Cerebellar cortex (tissue), 1 donor: ENCODE measurements at places on chromosomes 7 and 10.

DNA sequence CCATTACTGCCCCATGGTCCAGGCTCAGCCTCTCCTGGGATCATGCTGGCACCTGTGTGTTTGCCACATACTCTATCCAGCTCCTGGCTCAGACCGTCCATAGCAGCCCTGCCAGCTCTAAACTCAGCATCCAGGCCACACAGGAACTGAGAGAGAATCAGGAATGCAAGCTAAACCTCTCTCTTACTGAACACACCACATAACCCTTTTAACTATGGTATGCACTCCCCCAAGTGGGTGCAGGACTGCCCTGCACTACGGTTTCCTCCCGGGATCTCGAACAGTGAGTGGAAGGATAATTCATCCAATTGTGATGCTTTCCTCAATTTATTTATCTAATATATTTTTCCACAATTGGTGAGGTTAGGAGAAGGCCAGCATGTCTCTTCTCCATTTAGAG lies 17.1 kb upstream of the ZNF800 start:
- no peak for DNase-seq

- DNase-seq = no peak
These were observed 224.4 kb upstream of the GALNT17 start for GRCh38 chr7:70907259-70908247.

DNA sequence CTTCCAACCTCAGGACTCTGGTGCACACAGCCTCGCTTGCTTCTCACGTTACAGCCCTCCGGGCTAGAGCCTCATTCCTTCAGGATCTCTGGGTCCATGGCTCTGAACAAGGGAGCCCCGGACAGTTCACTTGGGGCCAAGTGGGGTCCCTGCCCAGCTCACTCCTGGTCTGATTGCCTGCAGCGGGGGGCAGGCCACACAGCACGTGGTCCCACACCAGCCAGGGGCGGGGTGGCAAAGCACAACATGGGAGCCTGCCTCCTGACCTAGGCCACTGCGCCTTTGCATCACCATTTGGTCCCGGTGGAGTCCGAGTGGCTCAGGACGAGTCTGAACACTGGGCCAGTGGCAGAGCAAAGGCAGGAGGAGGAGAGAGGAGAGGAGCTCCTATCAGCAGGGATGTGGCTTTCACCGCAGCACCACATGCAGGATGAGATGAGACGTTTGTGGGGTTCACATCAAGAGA lies 13.4 kb upstream of the CRYGN start:
- no peak for DNase-seq

DNA sequence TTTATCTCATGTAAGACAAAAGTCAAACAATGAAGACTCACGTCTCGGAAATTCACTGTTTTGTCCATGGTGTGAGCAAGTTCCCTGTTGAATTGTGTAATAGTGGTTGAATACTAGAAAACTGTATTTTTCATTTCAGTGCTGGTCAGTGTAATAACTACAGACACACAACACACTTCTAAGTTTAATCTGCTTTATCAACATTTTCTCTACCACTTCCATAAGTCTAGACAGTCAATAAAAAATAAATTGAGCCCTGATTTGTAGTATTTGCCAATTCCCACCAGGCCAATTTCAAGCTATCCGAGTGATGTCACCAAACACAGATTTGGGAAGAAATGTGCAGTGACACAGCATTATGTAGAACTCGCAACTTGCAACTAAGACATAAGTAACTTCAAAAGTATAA lies 81.9 kb downstream of the GPR141 start:
- DNase-seq = no peak

- DNase-seq = no peak
These were observed 16.2 kb downstream of the TMEM72 start for GRCh38 chr10:44927352-44927751.

DNA sequence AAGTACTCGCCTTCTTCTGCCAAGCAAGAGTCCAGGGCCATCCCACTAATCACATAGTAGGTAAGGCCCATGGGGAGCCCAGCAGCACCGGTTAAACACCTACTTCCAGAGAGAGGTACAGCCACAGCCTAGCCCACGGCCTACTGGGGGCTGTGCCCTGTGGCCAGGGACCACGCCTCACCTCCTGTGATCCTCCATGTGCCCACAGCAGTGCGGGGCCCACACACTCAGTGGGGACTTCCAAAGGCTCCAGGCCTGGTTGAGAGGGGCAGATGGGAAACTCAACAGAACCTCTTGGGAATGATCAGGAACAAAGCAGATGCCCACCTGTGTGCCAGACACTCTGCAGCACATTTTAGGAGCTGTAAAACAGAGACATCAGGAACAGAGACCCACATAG lies 19.7 kb downstream of the AFAP1L2 start:
- DNase-seq = no peak

GRCh38 chr7:19749658-19750057 lies 23.8 kb downstream of the TMEM196 start:
- no peak for DNase-seq

DNA sequence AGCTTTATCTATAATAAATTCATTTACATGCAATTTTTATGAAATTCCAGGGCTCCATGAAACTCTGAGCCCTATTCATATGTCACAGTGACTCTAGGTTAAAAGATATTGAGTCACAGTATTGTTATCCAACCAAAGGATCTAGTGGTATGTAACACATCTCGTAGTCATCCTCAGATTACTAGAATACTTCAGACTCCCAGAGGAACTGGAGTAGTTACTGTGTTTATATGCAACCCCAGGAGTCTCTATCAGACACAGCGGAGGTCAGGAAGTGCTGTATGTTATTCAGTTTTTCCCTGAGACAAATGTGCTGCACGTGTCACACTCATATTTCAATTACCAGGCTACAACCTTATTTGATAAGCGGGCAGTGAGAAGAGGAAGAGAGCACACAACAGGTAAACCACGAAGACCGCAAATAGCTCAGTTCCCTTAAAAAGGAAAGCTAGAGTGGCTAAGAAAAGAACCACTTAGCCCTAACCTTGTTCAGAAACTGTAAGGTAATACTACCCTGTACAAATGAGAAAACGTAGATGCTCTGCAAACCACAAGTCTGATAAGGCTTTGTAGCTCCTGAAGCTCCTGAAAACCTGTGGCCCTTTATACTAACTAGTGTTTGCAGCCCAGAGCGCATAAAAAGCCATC lies 114.0 kb upstream of the CNTNAP2 start:
- DNase-seq = no peak

GRCh38 chr10:73886661-73887293 lies 12.4 kb upstream of the CAMK2G start:
- peak; percentile 46 for DNase-seq

GRCh38 chr7:11450281-11450680 lies 381.7 kb downstream of the THSD7A start:
- DNase-seq = no peak

DNA sequence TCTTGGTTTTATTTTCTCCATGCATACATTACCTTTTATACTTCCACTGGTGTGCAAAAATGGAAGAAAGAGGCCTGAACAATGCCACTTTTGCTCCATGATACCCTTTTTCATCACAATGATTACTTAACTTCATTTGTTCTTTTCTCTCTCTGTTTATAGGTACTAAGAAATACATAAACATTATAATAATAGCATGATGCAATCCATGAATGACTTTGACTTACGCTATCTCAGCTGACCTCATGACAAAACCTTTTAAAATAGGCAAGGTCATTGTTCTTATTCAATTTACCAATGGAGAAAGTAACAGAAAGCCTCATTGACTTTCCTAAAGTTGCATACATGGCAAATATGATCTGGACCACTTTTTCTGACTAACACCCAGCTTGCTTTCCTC lies 105.1 kb upstream of the ZEB1 start:
- DNase-seq = no peak

- peak; percentile 19 for DNase-seq
These were observed 66.6 kb upstream of the SYPL1 start for GRCh38 chr7:106178593-106179134.

DNA sequence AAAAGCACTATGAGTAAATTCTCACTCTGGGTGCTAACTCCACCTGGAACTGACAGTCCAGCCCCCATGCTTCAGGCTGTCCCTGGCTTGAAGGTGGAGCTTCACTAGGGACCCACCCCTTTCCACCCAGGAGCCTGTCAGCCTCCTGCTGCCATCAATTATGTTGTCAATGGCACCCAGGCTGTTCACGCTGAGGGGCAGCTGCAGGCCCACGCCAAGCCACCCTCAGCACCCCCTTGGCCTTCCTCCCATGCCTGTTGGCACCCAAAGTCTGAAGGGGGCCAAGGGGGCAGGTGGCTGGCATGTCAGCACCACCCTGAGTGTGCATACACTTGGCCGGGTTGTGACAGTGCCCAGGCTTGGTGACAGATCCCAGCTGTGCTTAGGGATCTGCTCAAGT lies 149.3 kb downstream of the NXPH1 start:
- DNase-seq = no peak

GRCh38 chr7:80548840-80549530 lies 37.1 kb upstream of the GNAT3 start:
- no peak for DNase-seq

DNA sequence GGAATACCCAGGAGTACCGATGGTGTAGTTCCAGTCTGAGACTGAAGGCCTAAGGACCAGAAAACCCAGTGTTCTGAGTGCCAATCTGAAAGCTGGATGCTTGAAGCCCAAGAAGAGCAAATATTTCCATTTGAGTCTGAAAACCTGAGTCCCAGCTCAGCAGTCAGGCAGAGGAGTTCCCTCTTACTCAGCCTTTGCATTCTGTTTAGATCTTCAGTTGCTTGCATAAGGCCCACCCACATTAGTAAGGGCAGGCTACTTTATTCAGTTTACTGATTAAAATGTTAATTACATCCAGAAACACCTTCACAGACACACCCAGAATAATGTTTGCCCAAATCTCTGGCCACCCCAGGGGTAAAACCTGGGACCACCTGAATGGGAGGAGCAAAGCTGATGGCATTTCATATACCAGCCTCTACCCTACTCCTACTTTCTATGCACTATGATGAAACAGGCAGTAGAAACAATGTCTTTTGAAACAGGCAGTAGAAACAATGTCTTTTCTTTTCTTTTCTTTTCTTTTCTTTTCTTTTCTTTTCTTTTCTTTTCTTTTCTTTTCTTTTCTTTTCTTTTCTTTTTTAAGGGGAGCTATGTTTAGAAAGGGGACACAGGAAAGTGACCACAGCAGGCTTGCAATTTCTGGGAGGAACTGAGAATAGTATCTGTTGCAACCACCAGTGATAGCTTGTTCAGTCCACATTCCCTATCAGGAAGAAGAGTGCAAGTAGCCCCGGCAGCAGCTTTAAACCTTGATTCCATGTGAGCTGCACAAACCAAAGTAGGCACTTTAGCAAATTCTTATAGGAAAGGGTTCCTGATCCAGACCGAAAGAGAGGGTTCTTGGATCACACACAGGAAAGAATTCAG lies 30.6 kb downstream of the FAM237B start:
- DNase-seq = no peak

- DNase-seq = no peak
These were observed 23.6 kb downstream of the SLK start for GRCh38 chr10:103990531-103990930.

- DNase-seq = no peak
These were observed 114.1 kb downstream of the CAMK1D start for GRCh38 chr10:12463459-12463838.

DNA sequence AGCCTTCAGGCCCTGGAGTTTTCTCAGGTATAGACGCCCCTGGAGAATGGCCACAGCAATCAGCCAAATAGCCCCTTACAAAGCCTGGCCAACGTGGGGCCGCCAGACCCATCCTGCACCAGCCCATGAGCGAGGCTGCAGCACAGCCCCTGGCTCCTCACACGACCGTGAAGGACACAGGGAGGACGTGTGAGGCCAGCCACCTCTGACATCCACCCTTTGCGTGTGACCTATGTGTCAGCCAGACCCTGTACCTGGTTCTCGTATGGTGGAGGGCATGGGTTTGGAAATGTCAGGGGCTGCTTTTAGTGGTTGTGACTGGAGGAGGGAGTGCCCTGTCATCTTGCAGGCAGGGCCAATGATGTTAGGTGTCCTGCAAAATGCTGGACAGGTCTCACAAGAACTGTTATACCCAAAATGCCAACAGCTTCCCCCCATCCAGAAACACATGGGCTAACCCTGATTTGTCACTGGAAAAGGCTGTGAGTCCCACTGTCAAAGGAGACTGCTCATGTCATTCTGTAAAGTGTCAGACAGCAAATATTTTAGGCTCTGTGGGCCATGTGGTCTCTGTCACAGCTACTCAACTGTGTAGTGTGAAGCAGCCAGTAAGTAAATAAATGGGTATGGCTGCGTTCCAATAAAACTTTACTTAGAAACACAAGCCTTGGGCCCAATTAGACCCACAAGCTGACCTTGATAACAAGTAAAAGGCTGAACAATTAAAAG lies 30.0 kb downstream of the NOD1 start:
- no peak for DNase-seq

GRCh38 chr10:114821293-114821914 lies at the start of gene FHIP2A:
FHIP2A (plus strand) TSS chr10:114821780; CDS start chr10:114822079, 299 bp downstream.
- DNase-seq = peak; percentile 49

- DNase-seq = no peak
These were observed 37.0 kb upstream of the RHOBTB1 start for GRCh38 chr10:60980997-60981396.

- DNase-seq = no peak
These were observed 50.0 kb upstream of the KMT2C start for GRCh38 chr7:152485826-152486225.

GRCh38 chr10:7343040-7343439 lies 67.8 kb downstream of the SFMBT2 start:
- DNase-seq = no peak

GRCh38 chr10:58488921-58489320 lies 23.8 kb upstream of the BICC1 start:
- DNase-seq = no peak

- DNase-seq = no peak
These were observed 3.0 kb upstream of the HOXA7 start for GRCh38 chr7:27159266-27160144.

GRCh38 chr10:62691336-62691735 lies 113.2 kb upstream of the ADO start:
- DNase-seq = no peak

- no peak for DNase-seq
These were observed 502.3 kb downstream of the ZWINT start for GRCh38 chr10:55858730-55859129.

- DNase-seq = no peak
These were observed 5.7 kb downstream of the UBE2H start for GRCh38 chr7:129947049-129947448.

- DNase-seq = peak; percentile 11
These were observed 2.6 kb downstream of the ST7 start for GRCh38 chr7:116955801-116956476.

DNA sequence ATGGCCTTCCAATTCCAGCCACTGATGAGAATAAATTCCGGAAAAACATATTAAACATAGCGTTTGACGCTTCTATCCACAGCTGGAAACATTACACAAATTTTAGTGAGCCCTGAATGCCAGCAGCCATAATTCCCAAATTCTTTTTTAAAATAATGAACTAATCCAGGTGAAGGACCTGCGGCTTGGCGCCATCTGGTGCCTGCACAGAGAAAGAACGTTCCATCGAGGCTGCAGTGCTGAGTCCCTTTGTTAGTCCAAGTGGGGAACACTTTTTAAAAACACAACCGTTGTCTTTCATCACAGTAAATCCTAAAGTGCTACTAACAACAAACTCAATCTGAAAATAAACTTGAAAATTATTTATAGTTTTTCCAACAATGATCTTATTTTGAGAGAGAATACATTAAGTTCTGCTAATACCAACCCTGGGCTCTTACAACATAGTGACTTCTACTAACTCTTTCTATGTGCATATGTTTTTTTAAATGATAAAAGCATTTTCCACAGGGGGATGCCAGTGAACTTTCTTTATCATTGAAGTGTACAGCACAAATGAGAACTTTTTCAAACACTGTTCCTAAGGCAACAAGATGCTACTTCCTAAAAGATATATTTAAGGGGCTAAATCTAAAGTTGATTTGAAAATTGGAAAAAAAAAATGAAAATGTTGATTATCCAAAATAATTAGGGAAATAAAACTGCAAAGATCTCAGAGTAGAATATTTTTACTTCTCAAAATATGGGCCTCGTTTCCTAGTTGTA lies 166.9 kb upstream of the RNF32 start:
- peak; percentile 42 for DNase-seq
